ENCODE measurements at places on chromosomes 7 and 10. TPM values are rescaled to one million over a fixed set of nuclear protein-coding genes. Genes with fewer than 3 reads are reported as not detected.

Gene SPDYE16
- 0.12 TPM for total RNA-seq

Gene SGCE
- total RNA-seq = not detected

Gene LRRC18
- not detected for total RNA-seq

Gene EPDR1
- total RNA-seq = 1.8 TPM

Gene PHKG1
- total RNA-seq = 1.3 TPM

- no peak for DNase-seq
These were observed 22.0 kb downstream of the YKT6 start for GRCh38 chr7:44222776-44223261.

- DNase-seq = no peak
These were observed 545 bp upstream of the MTPN start for GRCh38 chr7:135977742-135978066.

DNA sequence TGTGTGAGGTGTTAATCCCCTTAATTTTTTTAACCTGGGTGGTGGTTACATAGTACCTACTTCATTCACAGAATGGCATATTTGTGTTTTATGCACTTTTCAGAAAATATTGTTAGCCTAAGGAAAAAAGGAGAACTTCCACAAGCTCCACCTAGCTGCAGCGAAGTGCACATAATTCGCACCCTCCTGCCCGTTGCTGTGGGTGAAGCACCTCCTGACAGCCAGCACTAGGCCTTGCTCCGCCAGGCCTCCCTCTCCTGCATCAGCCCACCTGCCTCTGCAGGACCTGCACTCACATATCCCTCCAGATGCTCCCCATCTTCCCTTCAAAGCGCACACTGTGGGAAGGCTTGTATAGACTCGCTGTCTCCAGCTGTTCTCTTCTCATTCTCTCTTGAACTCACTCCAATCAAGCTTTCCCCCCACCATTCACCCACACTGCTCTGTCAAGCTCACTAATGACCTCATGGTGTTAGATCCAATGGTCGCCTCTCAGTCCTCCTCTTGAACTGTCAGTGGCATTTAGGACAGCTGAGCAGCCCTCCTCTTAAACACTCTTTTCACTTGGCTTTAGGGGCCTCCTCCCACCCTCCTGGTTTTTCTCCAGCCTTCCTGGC lies 20.7 kb upstream of the GRID1 start:
- no peak for DNase-seq

- no peak for DNase-seq
These were observed 36.6 kb downstream of the POR start for GRCh38 chr7:75951506-75951905.

DNA sequence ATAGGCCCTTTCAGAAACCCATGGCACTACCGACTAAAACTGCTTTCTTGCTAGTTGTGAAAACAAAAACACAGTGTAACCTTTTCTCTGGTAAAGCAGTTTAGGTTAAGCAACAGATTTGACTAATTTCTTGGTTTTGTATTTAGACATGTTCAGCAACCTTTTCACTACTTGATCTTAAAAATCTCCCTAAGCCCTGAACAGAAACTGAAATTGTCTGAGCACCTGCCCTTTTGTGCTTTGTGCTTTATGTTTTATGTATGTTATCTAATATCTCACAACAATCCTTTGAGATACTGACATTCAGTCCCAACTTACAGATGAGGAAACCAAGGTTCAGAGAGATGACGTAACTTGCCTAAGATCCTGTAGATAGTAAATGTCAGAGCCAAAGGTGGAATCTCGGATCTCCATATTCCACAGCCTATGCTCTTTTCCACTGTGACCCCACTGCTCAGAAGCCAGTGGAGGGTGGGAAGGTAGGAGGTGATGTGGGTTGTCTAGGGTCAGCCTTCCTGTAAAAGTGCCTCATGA lies 146.6 kb downstream of the LCOR start:
- DNase-seq = no peak

- DNase-seq = no peak
These were observed 39.5 kb upstream of the PRKG1 start for GRCh38 chr10:51034769-51035168.

- no peak for DNase-seq
These were observed 756.3 kb downstream of the REEP3 start for GRCh38 chr10:64277536-64277935.

DNA sequence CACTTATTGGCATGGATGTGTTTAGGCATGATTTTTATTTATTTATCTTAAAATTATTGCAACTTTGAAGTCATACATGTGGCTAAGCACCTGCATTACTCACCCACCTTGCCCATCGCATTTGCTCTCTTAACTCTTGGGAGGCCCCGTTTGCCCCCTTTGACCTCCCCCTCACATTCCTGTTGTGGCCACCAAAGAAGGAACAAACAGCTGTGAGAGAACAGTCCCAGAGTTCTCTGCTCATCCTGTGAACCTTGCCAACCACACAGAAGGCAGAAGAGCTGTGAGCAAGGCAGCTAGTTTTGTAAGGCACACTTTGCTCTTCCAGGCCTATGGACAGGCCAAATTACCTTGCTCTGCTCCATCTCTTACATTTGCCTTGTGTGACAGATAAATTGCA lies 23.6 kb upstream of the FGL2 start:
- DNase-seq = no peak
